Stimulated activated CD8-positive, alpha-beta memory T cell treated with anti-CD3 and anti-CD28 coated beads, Interleukin-15, amount 100 ng/mL, for 24 hours (primary cell): ENCODE measurements at places on chromosomes 11 and 22.

DNA sequence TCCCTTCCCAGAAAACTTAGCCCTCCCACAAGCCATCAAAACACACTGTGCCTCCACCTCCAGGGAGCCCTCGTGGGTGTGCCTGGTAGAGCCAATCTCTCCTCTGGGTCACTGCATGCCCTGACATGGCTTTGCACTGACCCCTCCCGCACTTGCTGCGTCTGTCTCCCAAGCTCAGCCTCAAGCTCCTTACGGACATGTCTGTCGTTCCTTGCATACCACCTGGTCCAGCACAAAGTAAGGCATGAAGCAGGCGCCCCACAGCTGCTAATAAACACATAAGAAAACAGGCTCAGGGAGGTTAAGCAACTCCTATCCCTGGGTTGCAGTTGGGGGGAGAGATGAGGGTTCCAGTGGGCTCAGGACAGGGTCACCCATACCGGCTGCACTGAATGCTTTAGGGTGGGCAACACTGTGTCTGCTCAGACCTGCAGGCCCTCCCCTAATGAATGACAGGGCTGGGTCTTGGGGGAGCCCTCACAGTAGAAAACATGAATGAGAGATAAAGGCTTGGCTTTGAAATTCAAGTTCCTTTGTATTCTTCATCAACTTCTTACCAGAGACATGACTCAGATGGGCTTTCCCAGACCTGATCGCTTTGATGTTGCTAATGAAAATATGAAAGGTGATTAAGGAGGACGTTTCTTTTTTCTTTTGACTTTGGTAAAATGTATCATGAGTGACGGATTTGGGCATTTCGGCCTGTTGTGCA lies 38.0 kb downstream of the PHF21B start:
- no peak for DNase-seq

GRCh38 chr11:33940538-33940815 lies 48.6 kb upstream of the LMO2 start:
- DNase-seq: no peak

GRCh38 chr11:45274206-45274605 lies 11.9 kb downstream of the SYT13 start:
- no peak for DNase-seq

DNA sequence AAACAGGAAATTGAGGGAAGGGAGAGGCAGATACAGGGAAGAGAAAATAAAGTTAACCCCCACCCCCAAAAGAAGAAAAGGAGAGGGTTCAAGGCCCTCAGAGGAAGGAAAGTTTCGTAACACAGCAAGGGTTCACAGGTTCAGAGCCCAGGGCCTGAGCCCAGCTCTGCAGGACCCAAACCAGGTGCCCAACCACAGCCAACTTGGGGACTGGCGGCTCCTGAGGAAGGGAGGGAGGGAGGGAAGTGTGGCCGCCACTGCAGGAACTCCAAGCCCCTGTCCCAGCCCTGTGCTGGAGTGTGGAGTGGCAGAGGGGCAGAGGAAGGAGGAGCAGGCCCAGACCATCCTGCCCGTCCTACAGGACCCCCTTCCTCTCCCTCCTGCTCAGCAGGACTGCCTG lies 59.2 kb downstream of the ELFN2 start:
- DNase-seq: no peak

GRCh38 chr22:20431511-20432192 lies 6.0 kb downstream of the SCARF2 start:
- no peak for DNase-seq

DNA sequence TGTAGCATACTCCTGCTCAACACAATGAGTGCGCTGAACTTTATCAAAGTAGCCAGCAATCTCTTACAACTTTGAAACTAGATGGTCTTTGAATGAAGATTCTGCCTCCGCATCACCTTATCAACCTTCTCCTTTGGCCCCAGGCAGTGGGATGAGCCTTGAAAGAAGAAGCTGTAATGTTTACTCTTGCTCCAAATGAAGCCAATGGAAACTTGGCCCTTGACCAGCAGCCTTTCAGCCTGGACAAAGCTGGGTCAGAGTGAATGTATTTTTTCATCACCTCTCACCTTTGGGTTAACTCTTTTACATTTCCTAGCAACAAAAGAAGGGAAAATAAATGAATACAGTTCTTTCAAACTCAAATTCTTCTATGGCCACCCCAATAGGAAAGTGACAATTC lies 359.1 kb downstream of the KCNA4 start:
- no peak for DNase-seq

GRCh38 chr22:41683616-41684015 lies 5.1 kb downstream of the SNU13 start:
- no peak for DNase-seq

DNA sequence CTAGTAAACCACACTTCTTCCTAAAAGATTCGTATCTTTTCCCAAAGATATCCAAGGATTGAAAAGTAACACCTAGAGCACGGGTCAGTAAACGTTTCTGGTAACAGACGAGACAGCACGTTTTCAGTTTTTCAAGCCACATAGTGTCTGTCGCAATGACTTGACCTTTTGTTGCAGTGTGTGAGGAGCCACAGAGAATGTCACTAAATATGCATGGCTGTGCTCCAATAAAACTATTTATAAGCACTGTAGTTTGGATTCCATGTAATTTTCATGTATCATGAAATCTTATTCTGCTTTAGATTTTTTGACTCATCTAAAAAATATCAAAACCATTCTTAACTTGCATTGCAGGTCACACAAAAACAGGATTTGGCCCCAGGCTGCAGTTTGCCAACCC lies 18.3 kb upstream of the MICAL3 start:
- DNase-seq: no peak

DNA sequence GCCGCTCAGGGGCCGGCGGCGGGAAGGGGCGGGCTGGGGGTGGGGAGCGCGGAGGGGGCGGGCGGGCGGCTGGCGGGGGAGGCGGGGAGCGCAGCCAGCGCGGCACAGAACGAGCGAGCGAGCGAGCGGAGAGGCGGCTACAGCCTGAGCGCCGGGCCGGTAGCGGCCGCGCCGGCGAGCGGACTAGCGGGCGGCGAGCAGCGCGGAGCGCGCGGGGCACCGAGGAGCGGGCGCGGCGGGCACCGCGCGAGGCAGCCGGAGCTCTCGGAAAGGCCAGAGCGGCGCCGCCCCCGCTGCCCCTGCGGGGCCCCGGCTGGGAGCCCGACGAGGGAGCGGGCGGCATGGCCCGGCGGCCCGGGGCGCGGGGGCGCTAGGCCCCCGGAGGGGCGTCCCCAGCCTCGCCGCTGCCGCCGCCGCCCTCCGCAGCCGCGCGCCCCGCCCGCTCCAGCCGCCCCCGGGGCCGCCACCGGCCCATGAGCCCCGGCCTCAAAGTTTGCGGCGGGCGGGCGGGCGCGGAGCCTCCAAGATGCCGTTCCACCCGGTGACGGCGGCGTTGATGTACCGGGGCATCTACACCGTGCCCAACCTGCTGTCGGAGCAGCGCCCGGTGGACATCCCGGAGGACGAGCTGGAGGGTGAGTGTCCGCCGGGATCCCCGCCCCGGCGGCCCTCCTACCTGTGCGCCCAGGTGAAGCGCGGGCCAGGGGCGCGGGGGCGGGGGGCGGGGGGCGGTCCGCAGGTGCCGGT lies at the start of gene CABP7:
TSS of gene CABP7 (plus strand) at position 105 of the 747 bp plus-strand sequence. CDS start at position 527, 422 bp downstream.
- no peak for DNase-seq

- DNase-seq: no peak
Observed at GRCh38 chr22:48594757-48595510, 1232.7 kb downstream of the BRD1 start.

DNA sequence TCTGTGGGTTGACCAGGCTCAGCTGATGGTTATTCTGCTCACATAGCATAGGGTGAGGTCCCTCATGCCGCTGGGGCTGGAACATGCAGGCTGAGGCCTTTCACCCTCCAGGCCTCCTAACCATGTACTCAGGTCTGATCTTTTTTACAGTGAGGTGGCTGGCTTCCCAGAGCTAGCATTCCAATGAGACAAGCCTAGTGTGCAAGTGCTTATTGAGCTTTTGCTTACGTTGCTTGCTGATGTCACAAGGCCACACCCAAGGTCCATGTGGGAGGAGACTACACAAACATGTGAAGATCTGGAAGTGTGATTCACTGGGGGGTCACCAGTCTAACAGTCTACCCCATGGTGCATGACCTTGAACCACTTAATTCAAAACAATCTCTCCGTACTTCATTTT lies 33.9 kb downstream of the ISX start:
- DNase-seq: no peak

DNA sequence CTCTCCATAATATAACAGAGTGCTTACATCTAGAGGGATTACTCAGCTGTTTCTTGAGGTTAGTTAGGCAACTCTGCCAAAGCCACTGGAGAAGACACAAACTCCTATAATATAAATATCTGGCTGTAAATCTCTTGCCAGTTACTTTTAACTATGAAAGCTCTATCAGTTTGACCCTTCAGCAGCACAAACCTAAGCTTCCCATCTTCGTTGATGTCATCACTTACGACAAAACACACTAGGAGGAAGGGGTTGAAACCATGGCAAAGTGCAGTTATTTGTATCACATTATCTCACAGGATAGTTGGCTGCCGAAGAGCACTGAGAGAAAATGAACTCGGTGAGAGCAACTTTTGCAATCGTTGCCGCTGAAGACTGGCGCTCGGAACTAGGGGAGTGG lies 922.1 kb downstream of the OPCML start:
- DNase-seq: no peak

GRCh38 chr11:115623021-115623451 lies 118.8 kb upstream of the CADM1 start:
- DNase-seq: no peak

- DNase-seq: no peak
Observed at GRCh38 chr22:21051831-21052400, 6.2 kb downstream of the LRRC74B start.

GRCh38 chr11:128907585-128907984 lies 16.4 kb downstream of the KCNJ5 start:
- DNase-seq: no peak

DNA sequence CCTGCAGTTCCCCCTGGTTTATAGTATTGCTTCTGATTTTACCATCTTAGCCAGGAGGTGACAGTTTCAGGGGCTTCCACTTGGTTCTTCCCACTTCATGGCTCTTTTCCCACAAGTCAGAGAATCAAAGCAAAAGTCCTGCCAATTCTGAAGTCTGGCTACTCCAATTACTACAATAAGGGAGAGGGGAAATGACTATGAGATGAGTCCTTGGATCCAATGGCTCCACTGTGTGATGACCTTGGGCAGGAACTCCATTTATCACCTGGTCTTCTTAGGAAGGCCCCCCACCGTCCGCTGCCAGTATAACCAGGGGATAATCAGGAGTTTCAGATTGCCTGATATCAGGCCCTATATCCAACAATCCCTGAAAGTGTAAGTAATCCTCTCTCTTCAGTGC lies 31.6 kb upstream of the CCND1 start:
- no peak for DNase-seq

DNA sequence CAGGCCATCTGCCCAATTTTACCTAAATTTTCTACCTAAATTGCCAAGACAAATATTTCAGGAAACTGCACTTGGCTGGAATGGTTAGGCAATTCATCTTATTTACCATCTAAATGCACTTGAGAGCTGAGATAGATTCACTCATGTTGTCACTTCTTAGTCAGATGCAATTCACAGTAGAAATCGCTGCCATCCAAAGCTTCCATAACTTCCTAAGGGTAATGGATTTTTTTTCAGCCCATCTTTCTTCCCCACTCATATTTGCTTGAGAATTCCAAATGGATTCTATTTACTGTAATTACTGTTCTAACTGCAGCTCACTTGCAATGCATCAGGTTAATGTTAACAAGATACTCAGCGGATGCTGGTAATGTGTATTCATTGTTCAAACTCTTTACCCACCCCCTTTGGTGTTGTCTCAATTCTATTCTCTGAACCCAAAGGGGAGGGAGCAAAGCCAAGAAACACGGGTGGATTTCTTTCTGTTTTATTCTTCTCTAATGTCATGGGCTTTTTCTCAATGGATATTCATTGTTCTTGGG lies 96.0 kb downstream of the TENM4 start:
- DNase-seq: no peak

DNA sequence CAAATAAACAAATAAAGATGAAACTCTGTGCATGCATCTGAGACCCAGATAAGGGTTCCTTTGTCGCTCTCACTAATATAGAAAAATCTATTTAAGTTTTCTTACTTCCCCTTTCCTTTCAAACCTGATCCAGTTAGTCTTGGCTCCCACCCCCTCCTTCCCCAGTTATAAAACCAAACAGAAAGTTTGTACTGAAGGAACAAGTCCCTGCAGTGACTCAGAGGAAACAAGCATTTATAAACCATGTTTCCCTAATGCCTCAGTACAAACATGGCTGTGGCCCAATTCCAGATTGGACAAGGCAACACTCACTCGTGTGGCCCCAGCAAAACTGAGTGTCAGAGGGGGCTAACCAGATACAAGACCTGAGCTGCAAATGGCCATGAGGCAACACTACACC lies 65.5 kb upstream of the ARHGAP20 start:
- no peak for DNase-seq

GRCh38 chr11:73359341-73359740 lies 16.9 kb upstream of the RELT start:
- no peak for DNase-seq

GRCh38 chr11:34339149-34340064 lies 18.4 kb downstream of the ABTB2 start:
- DNase-seq: no peak

GRCh38 chr22:24564376-24565058 lies 8.7 kb downstream of the SNRPD3 start:
- no peak for DNase-seq

- no peak for DNase-seq
Observed at GRCh38 chr11:86749821-86750401, 50.4 kb upstream of the PRSS23 start.

- DNase-seq: no peak
Observed at GRCh38 chr11:12815129-12815480, 140.9 kb downstream of the TEAD1 start.

- no peak for DNase-seq
Observed at GRCh38 chr22:32680277-32680676, 121.2 kb upstream of the TIMP3 start.

DNA sequence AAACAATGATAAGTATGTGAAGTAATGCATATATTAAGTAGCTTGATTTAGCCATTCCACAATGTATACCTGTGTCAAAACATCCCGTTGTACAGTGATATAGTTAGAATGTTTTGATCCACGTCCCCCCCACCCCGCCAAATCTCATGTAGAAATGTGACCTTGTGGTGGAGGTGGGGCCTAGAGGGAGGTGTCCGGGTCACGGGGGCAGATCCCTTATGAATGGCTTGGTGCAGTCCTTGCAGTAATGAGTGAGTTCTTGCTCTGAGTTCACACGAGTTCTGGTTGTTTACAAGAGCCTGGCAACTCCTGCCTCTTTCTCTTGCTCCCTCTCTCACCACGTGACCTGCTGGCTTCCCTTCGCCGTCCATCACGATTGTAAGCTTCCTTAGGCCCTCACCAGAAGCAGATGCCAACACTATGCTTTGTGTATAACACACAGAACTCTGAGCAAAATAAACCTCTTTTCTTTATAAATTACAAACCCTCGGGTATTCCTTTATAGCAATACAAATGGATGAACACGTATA lies 41.6 kb downstream of the FANCF start:
- no peak for DNase-seq

- DNase-seq: no peak
Observed at GRCh38 chr11:134537941-134538340, 125.9 kb upstream of the B3GAT1 start.

- DNase-seq: no peak
Observed at GRCh38 chr11:122100756-122101080, 15.3 kb downstream of the BLID start.

GRCh38 chr11:24289301-24289700 lies 207.6 kb upstream of the LUZP2 start:
- no peak for DNase-seq

- no peak for DNase-seq
Observed at GRCh38 chr11:3627291-3627690, 14.5 kb downstream of the ART5 start.
